ENCODE measurements at places on chromosomes 1 and 21.

DNA sequence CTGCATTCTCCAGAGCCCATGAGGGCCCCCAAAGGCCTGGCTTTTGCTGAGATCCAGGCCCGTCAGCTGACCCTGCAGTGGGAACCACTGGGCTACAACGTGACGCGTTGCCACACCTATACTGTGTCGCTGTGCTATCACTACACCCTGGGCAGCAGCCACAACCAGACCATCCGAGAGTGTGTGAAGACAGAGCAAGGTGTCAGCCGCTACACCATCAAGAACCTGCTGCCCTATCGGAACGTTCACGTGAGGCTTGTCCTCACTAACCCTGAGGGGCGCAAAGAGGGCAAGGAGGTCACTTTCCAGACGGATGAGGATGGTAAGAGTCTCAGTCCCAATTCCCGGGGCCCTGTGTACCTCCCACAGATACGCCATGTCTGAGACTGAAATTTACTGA, 39.1 kb downstream of the PTPRU start:
- DNase-seq: no peak

DNA sequence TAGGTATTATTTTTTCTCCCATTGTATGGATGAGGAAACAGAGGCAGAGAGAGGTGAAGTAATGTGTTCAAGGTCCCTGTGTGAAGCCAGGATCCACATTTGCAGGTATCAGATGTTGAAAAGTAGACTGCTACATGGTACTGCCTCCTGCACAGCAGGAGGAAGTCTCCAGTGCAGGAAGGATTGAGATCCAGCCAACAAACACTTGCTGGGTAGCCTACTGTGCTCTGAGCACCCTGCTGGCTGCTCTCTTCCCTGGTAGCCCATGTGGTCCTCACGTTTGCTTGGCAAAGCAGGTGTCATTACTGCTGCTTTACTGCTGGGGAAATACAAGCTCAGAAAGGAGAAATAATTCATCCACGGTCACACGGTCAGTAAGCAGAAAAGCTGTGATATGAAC, 21.3 kb upstream of the GRIK3 start:
- DNase-seq: no peak

DNA sequence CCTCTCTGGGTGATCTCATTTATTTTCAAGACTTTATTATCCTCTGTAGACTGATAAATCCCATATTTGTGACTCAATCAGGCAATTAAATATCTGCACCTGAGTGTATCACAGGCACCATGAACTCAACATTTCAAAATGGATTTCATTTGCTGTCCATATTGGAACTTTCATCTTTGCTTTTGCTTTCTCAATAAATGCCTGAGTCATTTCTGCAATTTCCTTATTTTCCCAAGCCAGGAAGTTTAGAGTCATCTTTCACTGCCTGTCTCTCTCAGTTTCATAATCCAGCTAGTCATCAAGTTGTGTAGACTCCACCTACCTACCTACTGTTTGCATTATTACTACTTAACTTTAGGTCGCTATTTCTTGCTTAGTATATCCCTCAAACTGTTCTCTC, 540.9 kb downstream of the LMO4 start:
- DNase-seq: no peak

- peak; percentile 46 for DNase-seq
Observed at GRCh38 chr1:869499-870244, 54.1 kb upstream of the SAMD11 start.

DNA sequence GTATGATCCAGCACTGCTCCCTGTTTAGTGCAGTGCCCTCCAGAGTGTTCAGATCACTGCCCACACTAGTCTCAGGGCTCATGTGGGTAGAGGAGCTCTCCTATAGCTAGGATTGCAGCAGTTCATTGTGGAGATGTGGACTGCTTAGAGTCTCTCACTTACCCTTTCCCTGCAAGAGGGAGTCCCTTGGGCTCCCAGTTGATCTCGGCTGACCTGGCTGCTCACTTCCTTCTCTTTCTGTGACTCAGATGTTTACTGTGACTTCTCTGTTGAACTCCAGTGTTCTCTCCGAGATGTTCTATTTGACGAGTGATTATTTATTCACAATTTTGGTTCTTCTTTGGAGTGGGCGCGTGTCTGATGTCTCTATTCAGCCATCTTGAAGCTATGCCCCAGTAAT, 141.9 kb downstream of the PTBP2 start:
- no peak for DNase-seq

DNA sequence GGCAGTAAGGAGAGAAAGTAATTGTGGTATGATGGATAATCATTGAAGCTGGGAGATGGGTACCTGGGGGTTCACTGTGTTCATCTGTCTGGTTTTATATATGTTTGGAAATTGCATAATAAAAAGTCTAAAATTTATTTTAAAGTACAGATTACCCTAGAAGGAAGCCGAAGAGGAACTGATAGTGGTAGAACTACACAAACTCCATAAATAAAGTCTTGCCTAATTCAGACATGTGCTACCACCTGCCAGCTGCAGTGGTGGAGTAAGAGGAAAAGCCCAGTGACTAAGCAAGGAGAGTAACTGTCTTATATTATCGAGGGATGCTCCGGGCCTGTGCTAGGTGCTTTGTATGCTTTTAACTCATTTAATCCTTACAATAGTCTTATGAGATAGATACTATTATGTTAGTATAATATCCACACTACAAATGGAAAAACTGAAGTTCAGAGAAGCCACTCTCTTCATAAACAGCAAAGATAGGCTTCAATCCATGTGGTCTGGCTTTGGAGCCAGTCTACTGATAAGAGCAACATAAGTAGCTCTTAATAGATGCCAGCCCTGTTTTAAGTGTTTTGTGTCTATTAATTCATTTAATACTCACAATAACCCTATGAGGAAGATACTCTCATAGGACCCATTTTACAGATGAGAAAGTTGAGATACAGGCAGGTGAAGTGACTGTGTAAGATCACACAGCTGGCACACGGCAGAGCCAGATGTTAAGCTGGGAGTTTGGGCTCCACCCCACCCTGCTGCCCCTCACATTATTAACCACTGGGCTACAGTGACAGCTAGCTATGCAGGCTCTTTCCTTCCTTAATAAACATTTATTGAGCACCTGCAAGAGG, 56.8 kb upstream of the HNRNPU start:
- DNase-seq: no peak

GRCh38 chr1:96515925-96516324, 205.7 kb upstream of the PTBP2 start:
- DNase-seq: no peak

DNA sequence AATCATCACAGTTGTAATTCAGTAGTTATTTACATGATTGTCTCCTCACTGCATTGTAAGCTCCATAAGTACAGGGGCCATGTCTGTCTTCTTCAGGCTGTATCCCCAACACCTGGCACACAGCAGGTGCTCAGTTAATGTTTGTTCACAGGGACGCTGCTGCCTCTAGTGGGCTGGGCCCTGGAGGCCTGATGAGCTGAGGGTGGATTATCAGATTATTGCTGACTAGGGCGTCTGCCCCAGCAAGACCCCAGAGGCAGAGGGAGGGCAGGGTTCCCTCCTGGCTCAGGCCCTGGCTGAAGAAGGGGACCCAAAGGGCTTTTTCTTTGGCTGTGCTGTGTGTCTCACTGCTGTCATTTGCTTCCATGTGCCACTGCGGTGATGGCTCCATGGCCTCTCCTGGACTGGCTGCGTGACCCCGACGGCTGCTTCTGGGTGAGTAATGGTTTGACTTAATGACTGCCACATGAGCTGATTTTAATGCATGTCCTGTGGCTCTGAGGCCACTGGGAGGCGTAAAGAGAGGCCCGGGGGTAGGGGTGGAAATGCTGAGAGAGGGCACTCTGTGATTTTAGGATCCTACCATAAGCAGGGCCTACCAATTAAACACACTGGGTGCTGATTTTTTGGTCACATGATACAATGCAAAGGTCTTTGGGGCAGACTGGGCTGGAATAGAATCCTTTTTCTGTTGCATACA, 20.8 kb upstream of the EPB41 start:
- DNase-seq: no peak

DNA sequence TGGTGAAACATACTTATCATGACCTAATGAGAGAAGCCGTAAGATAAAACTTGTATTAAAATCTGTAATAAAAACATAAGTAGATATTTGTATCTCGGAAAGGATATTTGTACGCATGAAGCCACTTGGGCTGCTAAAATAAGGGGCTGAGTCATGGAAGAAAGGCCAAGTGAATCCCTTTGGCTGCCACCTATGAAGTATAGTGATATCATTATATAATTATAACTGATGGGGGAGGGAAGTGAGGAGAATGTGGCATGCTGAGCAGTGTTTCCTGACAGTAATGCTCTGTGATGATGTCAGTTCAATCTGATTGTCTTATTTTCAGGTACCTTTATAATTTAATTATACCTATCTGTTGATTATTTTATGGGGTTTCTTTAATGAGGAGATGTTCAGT, 13.6 kb downstream of the RWDD3 start:
- DNase-seq: no peak

DNA sequence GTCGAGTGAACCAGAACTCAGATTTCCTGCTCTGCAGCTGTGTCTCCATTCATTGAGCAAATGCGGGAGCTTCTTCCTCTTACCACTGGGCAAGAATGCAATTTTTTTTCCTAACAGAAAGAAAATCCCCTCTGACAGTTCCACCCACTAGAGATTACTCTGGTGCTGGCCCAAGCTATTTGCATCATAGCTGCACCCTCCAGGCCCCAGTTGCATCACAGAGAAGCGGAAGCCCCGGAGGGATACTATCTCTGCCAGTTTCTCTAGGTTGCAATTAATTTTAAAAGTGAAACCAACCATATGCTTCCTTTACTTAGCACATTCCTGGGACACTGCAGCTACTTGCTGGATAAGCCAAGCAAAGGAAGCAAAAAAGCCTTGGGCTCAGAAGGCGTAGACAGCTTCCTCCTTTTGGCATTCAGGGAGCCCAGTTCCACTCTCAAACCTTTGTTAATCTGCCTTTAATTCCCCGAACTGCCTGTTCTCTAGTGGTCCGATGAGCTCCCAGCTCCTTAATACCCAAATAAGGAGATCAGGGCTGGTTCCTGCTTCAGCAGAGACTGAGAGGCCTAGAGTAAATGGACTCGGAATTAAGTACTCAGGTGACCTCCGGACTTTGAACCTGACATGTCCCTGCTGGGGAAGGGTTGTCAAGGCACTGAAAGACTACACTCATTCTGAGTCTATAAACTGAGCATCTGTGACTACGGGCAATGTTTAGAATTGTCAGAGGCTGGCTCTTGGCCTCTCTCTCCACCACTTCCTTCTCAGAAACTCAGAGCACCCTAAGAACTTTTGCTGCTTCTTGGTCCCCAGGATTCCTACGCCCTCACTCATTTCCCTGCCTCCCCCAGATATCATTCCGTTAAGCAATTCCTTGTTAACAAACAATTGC, 72.5 kb upstream of the TNFSF18 start:
- peak; percentile 26 for DNase-seq

GRCh38 chr1:150841626-150842025, 33.6 kb upstream of the CTSK start:
- DNase-seq: no peak

DNA sequence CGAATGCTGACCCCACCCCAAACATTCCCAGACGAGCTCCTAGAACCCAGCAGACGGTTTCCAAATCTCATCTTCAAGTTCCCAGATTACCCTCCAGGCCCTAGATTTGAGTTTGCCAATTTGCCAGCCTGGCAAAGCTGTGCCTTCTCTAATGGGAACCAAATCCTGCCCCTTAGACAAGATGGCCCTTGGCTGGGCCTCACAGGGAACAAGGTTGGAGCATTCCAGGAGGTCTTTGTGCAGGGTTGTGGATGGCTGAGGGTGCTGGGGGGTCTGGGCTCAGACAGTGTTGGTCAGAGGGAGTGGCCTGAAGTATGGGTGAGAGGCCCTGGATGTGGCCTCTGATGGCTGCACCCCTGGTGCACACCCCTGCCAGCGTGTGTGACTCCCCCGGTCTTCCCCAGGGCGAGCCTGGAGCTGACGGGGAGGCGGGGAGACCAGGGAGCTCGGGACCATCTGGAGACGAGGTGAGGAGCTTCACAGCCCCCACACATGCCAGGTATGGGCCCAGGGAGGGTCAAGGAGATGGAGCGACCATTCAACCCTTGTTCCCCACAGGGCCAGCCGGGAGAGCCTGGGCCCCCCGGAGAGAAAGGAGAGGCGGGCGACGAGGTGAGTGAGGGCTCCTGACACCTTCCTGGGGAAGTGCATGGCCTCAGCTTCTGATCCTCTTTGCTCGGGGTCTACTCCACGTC, 10.2 kb downstream of the COL6A1 start:
- DNase-seq: no peak

DNA sequence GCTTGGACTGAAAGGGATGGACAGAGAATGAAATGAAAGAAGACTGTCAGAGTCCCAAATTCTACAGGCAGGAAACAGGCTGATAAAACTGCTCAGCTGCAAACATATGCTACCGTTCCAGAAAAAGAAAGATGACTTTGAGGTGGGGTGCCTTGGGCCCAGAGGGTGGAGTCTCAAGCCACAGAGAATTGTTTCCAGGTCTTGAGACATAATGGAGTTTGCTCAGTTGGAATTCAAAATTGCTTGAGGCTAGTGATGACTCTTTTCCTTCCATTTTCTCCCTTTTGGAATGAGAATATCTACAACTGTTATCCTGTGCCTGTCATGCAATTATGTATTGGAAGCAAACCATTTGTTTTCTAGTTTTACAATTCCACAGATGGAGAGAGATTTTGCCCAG, 23.6 kb upstream of the PSEN2 start:
- DNase-seq: no peak

DNA sequence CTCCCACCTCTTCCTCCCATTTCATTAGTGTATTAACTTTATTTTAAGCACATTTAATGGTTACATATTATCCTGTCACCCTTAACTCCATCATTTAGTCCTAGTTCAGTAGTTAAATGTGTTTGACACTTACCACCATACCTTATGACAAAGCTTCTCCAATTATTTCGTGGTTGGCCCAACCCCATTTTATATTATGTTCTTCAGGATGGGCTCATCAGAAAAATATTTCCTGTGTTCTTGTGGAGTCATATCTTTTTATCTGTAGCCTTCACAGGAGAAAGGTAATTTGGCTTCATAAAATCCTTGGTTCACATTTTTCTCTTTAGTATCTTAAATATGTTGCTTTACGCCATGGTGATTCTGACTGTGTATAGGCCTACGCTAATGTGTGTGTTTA, 142.3 kb upstream of the COL6A1 start:
- DNase-seq: no peak

DNA sequence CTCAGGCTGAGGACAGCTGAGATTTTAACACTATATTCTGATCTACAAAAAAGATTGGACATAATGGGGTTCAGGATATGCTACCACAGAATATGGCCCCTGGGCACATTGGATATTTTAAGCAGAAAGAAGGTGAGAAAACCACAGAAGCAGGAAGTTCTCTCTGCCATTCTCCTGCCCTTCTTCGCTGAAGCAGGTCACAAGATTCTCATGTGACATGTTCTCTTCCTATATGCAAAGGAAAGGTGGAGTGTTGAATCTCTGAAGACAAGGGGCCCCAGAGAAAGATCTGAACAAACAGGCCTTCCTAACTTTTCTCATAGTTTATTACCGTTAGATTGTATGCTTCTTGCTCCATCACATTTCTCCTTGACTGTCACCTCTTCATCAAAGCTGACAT, 285.7 kb downstream of the S1PR1 start:
- DNase-seq: no peak

Data from midbrain (tissue), 1 donor.